ENCODE measurements at places on chromosomes 3 and 15.
A peak's percentile ranks its signal among the peaks of the same experiment; 100 is the strongest.

DNA sequence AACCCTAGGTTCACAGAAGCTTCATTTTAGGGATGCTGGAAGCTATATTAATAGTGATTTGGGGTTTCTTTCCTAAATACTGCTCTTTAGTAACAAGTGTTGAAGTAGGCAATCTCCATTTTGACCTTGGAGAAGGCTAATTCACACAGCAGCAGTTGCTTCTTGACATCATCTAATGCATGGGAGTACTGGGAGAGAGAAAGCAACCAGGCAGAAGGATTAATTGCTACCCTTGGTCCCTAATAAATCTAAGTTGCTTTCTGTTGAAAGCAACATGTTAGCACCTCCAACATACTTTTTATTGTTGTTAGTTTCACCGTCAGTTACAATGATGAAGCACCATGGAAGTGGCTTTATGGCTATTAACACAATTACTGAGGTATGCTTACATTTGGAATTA is 96.2 kb downstream of the ADAMTS9 start:
- DNase-seq: no peak

- no peak for DNase-seq
These were observed 16.0 kb upstream of the PTX3 start for GRCh38 chr3:157420606-157421130.

GRCh38 chr3:133851266-133851906 is 44.3 kb downstream of the RAB6B start:
- DNase-seq: no peak

DNA sequence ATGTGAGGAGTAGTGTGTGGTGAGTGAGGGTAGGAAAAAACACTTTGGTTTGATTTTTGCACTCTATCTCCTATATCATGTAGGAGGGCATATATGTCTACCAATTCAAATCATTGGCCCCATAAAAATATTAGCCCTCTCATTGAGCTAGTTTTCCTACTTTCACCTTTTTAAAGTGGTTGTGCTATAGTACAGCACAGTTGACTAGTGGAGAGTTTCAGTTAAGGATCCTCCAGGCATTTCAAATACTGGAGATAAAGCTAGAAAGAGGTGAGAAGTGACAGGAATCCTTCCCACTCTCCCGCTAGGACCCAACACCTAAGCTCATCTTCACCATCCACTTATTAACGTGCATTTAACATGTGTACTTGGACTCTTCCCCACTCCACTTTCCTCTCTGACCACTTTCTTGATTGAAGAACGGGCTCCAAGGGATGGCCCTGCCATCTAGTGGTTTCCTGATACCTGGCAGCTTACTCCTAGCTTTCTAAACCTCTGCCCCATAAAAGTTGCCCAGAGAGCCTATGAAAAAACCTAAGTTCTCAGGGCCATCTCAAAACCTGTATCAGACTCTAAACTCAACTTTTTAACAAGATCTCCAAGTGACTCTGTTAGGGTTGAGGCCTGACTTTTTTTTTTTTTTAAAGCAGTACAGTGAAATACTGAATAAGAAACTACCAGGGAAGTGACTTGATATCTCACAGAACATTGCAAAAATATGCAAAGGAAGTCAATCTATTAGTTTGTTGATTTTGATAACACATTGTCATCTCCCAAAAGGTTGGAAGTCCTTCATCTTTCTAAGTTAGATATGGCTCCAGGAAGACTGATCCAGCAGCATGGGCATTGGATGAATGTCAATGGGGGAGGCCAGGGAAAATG is 17.9 kb downstream of the IL12A start:
- peak; percentile 33 for DNase-seq

DNA sequence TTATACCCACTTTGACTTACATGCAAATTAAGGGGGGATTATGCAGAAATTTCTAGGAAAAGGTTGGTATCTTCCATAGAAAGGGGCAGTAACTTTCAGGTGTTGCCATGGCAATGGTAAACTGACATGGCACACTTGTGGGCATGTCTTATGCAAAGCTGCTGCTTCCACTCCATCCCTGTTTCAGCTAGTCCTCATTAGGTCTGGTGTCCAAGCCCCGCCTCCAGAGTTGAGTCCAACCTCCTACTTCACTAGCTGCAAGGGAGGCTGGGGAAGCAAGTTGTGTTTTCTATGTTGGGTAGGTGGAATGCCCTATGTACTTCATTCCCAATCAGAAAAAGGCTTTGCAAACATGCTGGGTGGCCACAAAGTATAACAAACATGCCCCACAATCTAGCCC is 14.7 kb upstream of the KLHL40 start:
- DNase-seq: no peak

DNA sequence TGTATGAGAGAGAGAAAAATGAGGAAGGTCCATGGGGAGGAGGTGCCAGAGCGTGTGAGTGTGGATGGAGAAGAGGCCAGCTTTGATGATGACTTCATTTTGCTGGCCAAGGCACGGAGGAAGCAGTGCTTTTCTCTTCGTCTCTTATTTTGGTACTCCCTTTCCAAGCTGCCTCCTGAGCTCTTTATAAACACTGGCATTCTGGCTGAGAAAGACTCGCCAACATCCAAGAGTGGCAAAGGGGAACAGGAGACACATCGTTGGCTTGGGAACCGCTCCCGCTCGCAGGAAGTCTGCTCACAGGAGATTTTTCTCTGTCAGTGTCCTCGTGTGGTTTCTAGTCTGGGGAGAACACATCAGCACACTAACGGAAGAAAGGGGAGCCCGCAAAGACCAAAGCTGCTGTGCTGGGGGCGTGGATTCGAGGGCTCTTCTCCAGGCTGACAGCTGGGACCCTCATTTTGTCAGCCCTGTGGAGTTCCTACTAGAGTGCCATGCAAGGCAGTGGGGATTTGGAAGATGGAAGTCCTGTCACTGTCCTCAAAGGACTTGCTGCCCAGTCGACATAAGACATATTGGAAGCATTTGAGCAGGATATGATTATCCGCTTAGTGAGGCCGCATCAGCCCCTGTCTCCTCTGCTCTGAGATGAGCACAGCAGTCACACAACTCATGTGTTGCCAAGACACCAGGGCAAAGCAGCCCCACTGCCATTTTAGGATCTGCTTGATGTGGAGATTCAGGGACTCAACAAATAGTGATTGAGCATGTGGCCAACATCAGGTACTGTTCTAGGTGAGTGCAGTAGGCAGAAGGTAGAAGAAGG is 8.0 kb upstream of the SEMA4B start:
- no peak for DNase-seq

GRCh38 chr15:39154776-39155175 is 426.1 kb upstream of the THBS1 start:
- no peak for DNase-seq

DNA sequence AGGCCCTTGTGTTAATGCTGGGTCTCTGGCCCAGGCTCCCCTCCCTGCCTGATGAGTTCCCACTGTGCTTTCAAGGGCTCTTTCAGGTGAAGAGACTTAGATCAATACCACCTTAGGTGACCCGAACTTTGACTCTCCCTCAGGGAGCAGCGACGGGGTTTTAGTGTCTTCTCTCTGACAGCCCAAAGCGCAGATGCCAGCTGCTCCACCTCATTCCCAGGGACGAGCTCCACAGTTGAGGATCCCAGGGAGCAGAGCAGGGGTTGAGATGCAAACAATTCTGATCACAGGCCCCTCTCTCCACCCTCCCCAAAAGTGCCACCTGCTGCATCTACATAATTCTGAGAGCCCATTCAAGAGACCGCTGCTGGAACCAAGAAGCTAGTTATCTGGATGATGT is 265.1 kb downstream of the TJP1 start:
- no peak for DNase-seq

GRCh38 chr3:197989651-197990050 is 29.6 kb downstream of the LMLN start:
- DNase-seq: no peak

DNA sequence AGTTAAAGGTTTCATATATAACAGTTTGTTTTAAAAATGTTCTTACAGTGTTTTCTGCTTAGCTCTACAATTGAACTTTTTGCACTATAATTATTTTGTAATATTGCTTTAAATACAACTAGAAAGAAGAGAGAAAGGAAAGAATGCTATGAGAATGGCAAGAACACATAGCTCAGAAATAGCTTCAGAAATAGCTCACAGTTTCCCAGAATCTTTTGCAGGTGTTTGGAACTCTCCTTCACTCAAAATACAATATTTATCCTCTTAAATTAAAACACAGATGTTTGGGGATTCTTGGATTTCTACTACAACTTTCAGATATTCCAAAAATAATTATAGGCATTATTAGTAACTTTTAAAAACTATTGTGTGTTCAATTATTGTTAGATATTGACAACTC is 658.0 kb upstream of the DPPA4 start:
- DNase-seq: no peak

GRCh38 chr15:90496791-90497190 is 32.9 kb upstream of the CRTC3 start:
- no peak for DNase-seq

- no peak for DNase-seq
These were observed 42.9 kb downstream of the IGSF11 start for GRCh38 chr3:118991775-118992174.

- peak; percentile 80 for DNase-seq
These were observed 33.3 kb upstream of the VPS33B start for GRCh38 chr15:91055548-91056331.
